Cardiac septum (tissue), 1 donor: ENCODE measurements at places on chromosomes 1 and 21. TPM values are rescaled to one million over a fixed set of nuclear protein-coding genes. Genes with fewer than 3 reads are reported as not detected.

Gene AMY2B
- 31.1 TPM for total RNA-seq

Gene SYT2
- not detected for total RNA-seq

Gene TMPRSS15
- not detected for total RNA-seq

Gene NPR1
- 14.9 TPM for total RNA-seq

Gene NTNG1
- total RNA-seq: not detected

Gene C1QB
- 34.3 TPM for total RNA-seq

Gene FCRL2
- total RNA-seq: not detected

Gene PRDM16
- 12.9 TPM for total RNA-seq

Gene BGLAP
- 0.78 TPM for total RNA-seq

Gene ANGPTL1
- 15.1 TPM for total RNA-seq

Gene ECM1
- total RNA-seq: 14.5 TPM

Gene PLXNA2
- total RNA-seq: 23.8 TPM

Gene KCNJ9
- not detected for total RNA-seq

Gene ALX3
- 0.22 TPM for total RNA-seq

Gene LCE1F
- not detected for total RNA-seq

- no peak for DNase-seq
Measured at GRCh38 chr1:37718901-37719571, 26.7 kb downstream of the CDCA8 start.

DNA sequence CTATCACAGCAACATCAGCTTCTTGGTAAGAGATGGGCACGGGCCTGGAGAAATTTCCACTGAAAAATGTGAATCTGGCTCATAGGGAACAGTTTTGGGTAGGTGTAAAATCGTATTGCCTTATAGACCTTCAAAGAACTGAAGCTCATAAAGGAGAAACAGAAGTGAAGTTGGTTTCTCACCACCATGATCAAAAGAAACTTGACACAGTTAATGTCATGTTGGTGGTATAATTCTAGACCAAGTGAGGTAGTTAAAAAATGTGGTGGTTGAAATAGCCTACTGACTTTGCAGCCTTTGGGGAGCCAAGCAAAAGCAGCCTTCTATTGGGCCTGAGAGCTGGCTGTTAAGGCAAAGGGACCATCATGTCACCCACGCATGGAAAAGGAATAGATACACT, 8.9 kb downstream of the CD1D start:
- no peak for DNase-seq

GRCh38 chr21:28885853-28886177, 106.9 kb downstream of the LTN1 start:
- DNase-seq: no peak

DNA sequence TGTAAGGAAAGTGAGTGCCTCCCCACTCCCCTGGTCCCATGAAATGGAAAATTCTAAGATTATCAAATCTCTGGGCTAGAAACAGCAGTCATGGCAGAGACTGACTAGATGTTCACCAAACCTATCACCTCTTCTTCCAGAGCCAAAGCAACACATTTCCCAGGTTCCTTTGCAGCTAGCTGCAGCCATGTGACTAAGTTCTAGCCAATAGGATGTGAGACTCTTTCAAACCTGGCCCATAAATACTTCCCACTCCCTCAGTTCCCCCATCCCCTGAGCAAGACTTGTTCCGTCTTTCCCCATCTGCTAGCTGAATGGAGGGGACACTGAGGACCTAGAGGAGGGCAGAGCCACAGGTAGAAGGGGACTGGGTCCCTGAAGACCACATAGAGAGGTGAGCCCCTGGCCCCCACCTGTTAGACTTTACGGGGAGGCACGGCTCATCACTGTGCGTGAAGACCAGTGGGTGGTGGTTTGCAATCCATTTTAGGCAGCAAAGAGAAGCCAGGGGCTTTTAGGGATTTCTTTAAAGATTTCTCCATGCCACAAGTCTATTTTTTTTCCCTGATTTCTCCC, 17.2 kb downstream of the FAM43B start:
- DNase-seq: no peak

DNA sequence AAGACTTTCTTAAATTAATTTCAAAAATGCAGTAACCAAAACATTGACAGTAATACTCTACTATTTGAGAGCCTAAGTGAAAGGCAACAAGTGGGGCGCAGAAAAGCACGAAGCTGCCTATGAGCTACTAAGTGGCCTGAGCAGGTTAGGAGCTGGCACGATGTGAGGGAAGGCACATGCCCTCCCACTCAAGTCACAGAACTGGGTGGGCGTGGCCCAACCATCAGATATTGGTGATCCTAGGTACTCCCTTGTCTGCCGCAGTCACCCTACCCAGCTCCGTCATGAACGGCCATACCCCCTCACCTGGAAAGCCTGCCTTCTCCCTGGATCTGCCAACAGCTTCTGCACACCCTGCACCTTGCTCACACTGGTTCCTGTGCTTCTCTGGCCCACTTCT, 40.8 kb downstream of the SSBP3 start:
- DNase-seq: no peak

GRCh38 chr1:29195881-29196291, 14.2 kb upstream of the SRSF4 start:
- DNase-seq: no peak

DNA sequence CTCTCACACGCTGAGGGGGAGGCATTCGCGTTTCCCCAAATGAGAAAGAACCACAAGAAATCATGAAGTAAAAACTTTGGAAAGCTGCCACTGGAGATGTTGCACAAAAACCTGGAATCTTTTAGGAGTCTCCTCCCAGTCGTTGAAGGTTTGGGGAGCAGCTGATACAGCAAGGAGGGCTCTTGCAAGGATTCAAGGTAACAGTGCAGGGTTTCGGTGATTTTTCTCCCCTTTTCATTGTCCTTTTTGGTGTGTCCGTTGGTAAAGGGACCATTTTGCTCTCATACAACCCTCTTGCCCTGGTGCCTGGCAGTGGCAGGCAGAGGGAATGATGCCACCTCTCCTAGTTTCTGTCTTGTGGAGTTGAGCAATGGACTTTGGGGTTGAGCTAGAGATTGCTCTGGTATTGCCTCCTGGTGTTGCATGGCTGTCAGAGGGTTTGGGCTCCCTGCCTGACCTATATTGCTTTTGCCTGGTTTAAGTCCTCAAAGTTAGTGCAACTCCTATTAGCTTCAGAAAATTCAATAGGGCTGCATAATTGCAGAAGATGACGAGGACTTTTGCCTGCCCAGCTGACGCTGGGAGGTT, 872 bp downstream of the BRINP2 start:
- DNase-seq: no peak

- DNase-seq: no peak
Measured at GRCh38 chr1:913491-914130, 10.1 kb upstream of the SAMD11 start.

DNA sequence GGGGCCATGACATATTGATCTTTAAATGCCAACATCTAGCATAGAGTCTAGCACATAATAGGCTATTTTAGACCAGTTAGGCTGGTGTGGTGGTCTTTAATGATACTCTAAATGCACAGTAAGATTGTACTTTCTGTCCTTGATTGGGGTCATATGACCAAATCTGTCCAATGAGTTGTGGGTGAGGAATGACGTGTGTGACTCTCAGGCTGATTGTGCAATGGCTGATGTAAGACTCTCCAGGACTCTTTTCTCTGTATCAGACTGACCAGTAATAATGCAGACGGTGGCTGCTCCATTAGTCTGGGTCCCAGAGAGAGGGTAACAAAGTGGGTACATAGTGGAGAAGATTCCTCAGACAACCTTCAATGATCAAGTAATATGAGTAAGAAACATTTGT, 541.6 kb upstream of the CAMK1G start:
- DNase-seq: no peak

DNA sequence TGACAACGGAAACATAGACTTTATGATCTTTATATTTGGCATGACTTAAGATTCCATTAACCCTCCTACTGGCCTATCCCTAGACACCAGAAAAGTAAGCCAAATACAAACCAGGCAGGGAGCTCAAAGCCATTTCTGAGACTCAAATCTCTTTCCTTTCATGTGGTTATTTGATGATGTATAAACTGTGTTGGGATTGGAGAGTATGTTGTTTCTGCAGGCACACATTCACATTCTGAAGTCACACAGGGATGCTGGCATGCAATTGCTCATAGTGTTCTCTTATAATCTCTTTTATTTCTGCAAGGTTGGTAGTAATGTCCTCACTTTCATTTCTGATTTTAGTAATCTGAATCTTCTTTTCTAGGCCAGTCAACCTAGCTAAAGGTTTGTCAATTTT, 5.8 kb downstream of the ZMYND12 start:
- DNase-seq: no peak

DNA sequence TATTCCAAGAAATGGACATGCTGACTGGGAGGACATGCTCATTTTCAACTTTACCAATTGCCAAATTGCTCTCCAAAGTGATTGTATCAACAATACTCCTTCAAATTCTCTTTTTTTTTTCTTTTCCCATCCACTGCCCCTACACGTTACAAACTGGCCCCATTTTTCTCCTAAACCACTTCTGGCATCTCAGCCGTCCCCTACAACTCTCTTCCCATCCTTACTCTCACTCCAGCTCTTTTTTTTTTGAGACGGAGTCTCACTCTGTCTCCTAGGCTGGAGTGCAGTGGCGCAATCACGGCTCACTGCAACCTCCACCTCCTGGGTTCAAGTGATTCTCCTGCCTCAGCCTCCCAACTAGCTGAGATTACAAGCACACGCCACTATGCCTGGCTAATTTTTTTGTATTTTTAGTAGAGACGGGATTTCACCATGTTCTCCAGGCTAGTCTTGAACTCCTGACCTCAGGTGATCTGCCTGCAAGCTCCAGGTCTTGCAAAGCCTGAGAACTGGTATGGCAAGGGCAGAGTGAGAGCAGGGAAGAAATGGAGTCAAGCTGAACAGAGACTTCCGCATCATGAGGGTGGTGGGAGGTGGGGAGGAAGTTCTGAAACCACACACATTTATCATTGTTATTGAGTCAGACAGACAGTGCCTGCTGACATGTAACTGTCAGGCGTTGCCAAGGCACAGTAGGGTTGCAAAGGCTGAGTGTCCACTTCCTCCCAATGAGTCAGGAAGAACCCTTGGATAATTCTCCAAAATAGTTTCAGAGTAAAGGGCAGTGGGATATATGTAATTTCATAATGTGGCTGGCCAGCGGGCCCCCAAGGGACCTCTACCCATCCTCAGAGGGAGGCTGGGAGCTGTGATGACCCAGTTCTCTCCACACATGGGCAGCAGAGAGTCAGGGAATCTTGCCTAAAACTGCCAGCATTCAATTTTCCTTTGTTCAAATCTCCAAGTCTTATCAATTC, 17.4 kb downstream of the CELA3A start:
- no peak for DNase-seq

- no peak for DNase-seq
Measured at GRCh38 chr1:66489972-66490601, 43.9 kb upstream of the SGIP1 start.

GRCh38 chr1:232556351-232556750, 73.6 kb downstream of the SIPA1L2 start:
- DNase-seq: no peak

DNA sequence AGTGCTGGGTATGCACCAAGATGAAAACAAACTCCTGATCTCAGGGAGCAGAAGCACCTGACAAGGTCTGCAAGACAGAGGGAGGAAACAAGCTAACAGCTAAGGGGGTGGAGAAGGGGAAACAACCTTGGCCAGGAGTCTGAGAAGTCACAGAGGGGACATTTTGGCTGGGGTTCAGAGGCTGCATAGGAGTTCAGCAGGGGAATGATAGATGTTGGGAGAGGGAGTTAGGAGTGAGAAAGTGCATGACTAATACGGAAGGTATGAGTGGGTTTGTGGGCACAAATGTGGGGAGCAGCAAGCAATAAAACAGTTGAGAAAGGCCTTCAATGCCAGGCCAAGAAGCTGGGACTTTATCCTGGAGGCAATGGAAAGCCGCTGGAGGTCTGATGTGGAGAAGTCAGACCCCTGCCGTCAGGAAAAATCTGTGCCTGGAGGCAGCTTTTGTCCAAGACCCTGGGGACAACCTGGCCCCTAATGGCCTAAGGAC, 16.4 kb downstream of the EPHA2 start:
- no peak for DNase-seq

- DNase-seq: no peak
Measured at GRCh38 chr1:233261206-233261605, 34.3 kb downstream of the PCNX2 start.

GRCh38 chr21:36446301-36446700, 33.6 kb downstream of the CLDN14 start:
- no peak for DNase-seq

DNA sequence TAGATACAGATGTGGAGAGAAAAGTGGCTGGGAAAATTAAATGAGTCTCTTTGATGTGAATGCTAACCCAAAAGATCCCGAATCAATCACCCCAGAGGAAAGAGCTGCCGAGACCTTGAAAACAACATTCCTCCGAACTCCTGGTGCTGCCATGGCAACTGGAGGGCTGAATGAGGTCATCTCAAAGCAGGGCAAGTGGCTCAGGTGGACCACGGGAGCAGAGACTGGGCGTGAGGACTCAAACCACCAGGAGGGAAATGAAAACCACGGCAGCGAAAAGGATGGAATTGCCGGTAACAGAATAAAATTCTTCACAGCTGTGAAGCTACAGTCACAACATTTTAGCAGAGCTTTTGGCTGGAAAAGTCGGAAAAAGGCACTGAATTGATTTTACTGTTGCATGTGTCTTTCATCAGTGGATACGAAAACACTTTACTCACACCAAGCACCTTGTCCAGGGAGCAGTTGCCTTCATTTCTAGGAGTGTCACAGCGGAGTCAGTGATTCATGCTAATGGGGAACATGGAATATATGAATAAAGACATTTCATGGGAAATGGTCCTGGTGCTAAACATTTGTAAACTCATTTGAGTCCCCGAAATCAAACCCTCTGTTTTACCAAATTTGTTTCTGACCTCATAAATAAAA, 23.2 kb upstream of the BECN2 start:
- DNase-seq: no peak

- DNase-seq: no peak
Measured at GRCh38 chr1:247614625-247615024, 9.2 kb downstream of the OR2G3 start.

- DNase-seq: no peak
Measured at GRCh38 chr1:61332796-61333195, 250.4 kb downstream of the NFIA start.

GRCh38 chr1:202278751-202279150, 63.0 kb downstream of the UBE2T start:
- DNase-seq: no peak

DNA sequence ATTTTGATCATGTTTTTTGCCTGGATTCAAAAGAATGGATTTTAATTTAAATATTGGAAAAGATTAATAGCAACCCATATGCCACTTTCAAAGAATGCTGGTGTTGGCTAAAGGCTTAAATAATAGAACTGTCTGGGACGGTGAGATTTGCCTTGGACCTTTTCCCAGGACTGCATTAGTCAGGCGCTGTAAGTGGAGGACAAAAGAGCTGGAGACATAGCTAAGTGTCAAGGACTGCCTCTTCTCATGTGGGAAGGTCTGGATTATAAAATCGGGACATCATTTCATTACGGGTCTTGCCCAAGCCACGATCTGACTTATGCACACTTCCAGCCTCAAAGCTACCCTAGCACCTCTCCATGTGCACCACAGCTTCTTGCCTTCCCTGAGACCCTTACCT, 458.5 kb upstream of the DEPDC1 start:
- no peak for DNase-seq

GRCh38 chr1:59194621-59195020, 102.3 kb upstream of the FGGY start:
- no peak for DNase-seq

GRCh38 chr1:202193614-202194327, at the start of gene LGR6:
LGR6 (plus strand) TSS chr1:202193799; CDS start chr1:202193990, 191 bp downstream.
- DNase-seq: no peak
